Activated CD8-positive, alpha-beta T cell treated with anti-CD3 and anti-CD28 coated beads for 36 hours (primary cell): ENCODE measurements at places on chromosomes 13 and 19. TPM values are rescaled to one million over a fixed set of nuclear protein-coding genes. Genes with fewer than 3 reads are reported as not detected.
A peak's percentile ranks its signal among the peaks of the same experiment; 100 is the strongest.

Gene ZNF835
- total RNA-seq, result 3.0 TPM

Gene ACP7
- total RNA-seq, result not detected

Gene KLK10
- total RNA-seq, result not detected

- no peak for DNase-seq
Observed at GRCh38 chr19:6754136-6754535, 13.1 kb downstream of the SH2D3A start.

Gene RGL3
- total RNA-seq, result not detected

DNA sequence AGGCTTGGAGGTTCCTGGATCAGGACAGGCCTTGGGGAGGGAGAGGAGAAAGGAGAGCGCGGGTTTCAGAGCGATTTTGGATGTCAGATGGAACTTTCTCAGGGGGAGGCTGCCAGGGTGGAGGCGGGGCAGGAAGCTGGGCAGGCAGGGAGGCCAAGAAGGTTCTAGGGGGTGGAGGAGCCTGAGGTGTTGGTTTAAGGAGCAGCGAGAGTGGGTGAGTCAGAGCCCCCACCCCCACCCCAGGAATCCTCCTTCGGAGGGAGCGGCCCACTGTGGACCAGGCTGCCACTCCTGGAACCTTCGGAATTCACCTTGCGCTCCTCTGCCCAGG is 15.9 kb upstream of the NOP53 start:
- DNase-seq, result peak; percentile 54

- DNase-seq, result peak; percentile 63
Observed at GRCh38 chr13:49444524-49445395, 686 bp downstream of the SETDB2 start.

Gene IRGC
- not detected for total RNA-seq

GRCh38 chr13:99973163-99973807 is 1.7 kb upstream of the ZIC5 start:
- DNase-seq, result no peak

GRCh38 chr19:1577929-1578618 is 9.9 kb upstream of the MEX3D start:
- no peak for DNase-seq

Gene ZNF599
- 3.5 TPM for total RNA-seq

Gene ZNF136
- 10.3 TPM for total RNA-seq

DNA sequence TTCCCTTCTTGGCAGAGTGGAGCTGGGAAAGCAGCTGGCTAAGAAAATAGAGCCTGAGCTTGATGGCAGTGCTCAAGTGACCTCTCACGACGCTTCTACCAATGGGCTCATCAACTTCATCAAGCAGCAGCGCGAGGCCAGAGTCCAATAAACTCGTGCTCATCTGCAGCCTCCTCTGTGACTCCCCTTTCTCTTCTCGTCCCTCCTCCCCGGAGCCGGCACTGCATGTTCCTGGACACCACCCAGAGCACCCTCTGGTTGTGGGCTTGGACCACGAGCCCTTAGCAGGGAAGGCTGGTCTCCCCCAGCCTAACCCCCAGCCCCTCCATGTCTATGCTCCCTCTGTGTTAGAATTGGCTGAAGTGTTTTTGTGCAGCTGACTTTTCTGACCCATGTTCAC is 4.3 kb upstream of the PDCD2L start:
- no peak for DNase-seq

Gene LRRC63
- 0.47 TPM for total RNA-seq

Gene FGF9
- total RNA-seq, result 0.11 TPM

DNA sequence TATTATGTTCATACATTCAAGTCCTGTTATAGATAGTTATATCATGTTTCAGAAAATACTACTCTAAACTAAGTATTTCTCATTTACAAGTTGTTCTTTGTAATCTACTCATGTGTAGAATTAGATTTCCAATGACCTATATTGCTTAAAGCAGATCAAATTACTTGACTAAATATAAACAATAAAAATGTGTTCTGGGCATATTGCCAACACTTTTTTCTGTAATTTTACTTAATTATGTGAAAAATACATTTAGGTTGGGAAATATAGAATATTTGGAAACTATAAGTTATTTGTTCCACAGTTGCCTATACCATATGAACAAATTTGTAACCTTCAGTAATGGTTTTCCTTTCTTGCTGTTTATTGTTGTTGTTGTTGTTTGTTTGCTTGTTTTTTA is 275.2 kb upstream of the PCDH9 start:
- DNase-seq, result no peak

- DNase-seq, result no peak
Observed at GRCh38 chr19:40155749-40156265, 35.4 kb upstream of the MAP3K10 start.

DNA sequence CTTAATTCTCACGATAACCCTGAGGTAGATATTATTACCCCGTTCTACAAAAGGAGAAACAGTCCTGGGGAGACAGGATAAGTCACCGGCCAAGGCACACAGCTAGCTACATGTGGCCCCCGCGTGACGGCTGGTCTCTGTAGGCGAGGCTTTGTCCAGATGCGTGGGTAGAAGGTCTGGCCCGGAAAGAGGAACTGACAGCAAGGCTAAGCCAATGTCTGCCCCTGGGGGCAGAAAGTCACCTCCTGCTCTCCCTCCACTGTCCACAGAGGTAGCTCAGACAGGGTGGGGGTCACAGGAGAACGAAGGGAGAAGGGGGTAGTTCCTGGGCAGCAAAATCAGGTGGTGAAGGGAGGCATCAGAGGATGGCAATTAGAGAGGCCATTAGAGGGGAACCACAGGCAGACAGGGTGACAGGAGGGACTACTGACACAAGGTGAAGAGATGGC is 1.8 kb downstream of the APOC4 start:
- no peak for DNase-seq

DNA sequence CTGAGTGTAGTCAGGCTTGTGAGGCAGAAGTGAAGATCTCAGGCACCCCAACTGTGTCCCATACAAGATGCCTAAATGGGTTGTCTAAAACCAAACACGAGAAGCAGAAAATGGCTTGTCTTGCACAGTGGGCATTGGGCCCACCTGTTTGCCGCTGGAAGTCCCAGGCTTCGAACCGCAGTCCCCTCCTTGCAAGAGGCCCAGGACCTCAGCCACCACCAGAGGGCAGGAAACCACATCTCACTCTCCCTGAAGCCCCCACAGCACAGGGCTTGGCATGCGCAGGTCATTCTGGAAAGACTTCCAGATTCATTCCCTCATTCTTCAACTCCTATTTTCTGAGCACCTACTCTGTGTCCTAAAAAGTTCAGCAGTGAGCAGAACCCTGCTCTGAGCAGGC is 973.7 kb downstream of the UQCRFS1 start:
- DNase-seq, result peak; percentile 12

DNA sequence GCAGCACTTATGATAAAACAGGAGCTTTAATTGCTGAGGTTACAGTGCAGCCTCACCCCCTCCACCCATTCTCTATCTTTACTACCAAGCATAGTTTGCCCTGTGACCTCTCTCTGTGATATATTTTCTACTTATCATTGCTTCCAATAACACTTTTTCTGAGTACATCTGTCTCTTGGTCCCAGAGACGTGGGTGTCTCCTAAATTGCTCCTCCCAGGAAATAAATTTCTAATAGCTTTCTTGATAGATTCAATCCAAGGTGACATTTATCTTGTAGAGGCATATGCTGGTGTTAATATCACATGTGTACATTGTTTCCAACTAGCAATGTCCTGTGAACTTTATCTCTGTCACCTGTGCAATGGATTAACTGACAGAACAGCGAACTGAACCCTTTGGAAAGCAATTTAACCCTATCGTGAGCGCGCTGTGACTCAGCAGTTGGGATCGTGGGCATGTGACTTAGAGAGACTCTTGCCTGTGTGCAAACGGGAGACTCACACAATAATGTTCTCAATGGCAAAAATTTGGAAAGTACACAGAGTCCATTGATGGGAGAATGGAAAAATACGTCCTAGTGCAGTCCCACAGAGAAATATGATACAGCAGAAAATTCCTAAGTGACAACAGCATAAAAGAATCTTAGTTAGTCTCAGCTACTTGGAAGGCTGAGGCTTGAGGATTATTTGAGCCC is 7.0 kb upstream of the MAP2K2 start:
- DNase-seq, result no peak

Gene ERFL
- 1.5 TPM for total RNA-seq

- DNase-seq, result no peak
Observed at GRCh38 chr13:112785483-112785856, 95.6 kb downstream of the ATP11A start.

- DNase-seq, result no peak
Observed at GRCh38 chr13:23059173-23059572, 121.6 kb upstream of the SGCG start.

Gene SPRED3
- 1.5 TPM for total RNA-seq

GRCh38 chr19:3047496-3048189 is 14.7 kb downstream of the TLE5 start:
- DNase-seq, result peak; percentile 83

Gene WDR87
- total RNA-seq, result not detected

GRCh38 chr13:96089749-96090239 is at the start of gene HS6ST3:
Gene HS6ST3 (plus strand): TSS chr13:96090107.
- DNase-seq, result no peak

DNA sequence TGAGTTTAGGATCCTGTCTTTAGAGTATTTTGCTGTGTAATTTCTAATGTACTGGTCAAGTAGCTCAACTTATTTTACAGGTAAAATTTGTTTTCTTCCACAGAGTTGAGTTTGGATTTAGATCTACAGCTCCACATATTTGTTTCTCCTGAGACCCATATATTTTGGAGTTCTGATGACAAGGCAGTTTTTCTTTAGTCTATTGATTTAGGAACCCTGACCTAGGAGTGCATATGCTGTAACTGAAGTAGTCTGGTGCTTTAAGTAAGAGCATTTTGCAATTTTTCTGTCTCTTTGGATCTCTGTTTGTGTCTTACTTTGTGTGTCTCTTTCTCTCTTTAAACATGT is 19.5 kb upstream of the SPRY2 start:
- no peak for DNase-seq

GRCh38 chr13:112951674-112952371 is 17.2 kb upstream of the MCF2L start:
- no peak for DNase-seq

GRCh38 chr13:70023516-70023915 is 84.1 kb upstream of the ATXN8OS start:
- DNase-seq, result no peak

GRCh38 chr19:51668216-51668615 is 21.6 kb upstream of the SIGLEC14 start:
- DNase-seq, result no peak

Gene CCDC70
- total RNA-seq, result 0.72 TPM

Gene ZNF578
- 0.86 TPM for total RNA-seq

Gene BRSK1
- 5.8 TPM for total RNA-seq

GRCh38 chr19:13825489-13826441 is 30.5 kb downstream of the ZSWIM4 start:
- DNase-seq, result no peak

- no peak for DNase-seq
Observed at GRCh38 chr19:28196101-28196500, 1016.9 kb downstream of the UQCRFS1 start.

Gene SLC10A2
- total RNA-seq, result not detected

Gene FPR2
- total RNA-seq, result not detected

- no peak for DNase-seq
Observed at GRCh38 chr13:32316028-32316339, 676 bp downstream of the BRCA2 start.

Gene ANGPTL8
- not detected for total RNA-seq

- DNase-seq, result peak; percentile 84
Observed at GRCh38 chr19:17841810-17842662, 5.7 kb downstream of the JAK3 start.
